ENCODE measurements at places on chromosomes 16 and 17. TPM values are rescaled to one million over a fixed set of nuclear protein-coding genes. Genes with fewer than 3 reads are reported as not detected.

DNA sequence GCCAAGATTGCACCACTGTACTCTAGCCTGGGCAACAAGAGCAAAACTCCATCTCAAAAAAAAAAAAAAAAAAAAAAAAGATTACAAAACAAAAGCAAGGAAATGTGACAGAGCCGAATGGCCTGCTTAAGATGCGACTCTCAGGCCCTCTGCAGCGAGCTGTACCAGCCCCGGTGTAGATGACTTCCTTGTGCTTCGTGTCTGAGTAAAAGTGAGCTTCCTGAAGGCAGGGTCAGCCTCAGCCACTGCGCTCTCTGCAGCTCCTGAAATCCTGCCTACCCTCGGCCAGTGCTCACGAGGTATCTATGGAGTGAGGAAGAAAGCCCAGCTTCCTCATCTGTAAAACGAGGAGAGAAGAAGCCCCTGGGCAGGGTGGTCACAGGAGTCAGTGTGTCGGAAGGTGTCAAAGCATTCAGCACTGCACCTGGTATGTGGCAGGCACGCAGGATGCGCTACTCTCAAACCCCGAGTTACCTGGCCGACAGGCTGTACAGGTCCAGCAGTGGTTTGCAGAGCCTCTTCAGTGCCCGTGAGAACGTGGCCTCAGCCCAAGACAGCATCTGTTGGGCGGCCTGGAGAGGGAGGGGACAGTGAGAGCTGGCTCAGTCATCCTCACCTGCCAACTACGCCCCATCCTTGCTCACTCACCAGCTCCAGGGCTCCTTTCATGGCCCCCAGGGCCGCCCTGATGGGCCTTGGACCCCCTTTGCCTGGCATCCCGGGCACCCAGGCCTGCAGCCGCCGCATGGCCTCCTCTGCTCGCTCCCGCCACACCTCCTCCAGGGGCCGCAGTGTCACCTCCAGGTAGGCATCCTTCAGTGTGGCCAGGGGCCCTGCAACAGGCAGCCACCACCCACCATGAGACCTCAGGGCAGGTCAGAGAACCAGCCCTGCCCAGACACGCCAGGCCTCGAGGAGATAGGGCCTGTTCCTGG is 44.6 kb downstream of the RMI2 start:
- no peak for DNase-seq

Gene ALOX12
- total RNA-seq: not detected

GRCh38 chr17:14950686-14951085 is 314.4 kb downstream of the PMP22 start:
- no peak for DNase-seq

- no peak for DNase-seq
Measured at GRCh38 chr17:27569884-27570577, 61.0 kb upstream of the LGALS9 start.

GRCh38 chr16:9580025-9580424 is 488.6 kb downstream of the HAPSTR1 start:
- no peak for DNase-seq

Gene CCDC78
- 8.0 TPM for total RNA-seq

GRCh38 chr17:72822358-72823023 is 270.0 kb downstream of the SLC39A11 start:
- DNase-seq: no peak

DNA sequence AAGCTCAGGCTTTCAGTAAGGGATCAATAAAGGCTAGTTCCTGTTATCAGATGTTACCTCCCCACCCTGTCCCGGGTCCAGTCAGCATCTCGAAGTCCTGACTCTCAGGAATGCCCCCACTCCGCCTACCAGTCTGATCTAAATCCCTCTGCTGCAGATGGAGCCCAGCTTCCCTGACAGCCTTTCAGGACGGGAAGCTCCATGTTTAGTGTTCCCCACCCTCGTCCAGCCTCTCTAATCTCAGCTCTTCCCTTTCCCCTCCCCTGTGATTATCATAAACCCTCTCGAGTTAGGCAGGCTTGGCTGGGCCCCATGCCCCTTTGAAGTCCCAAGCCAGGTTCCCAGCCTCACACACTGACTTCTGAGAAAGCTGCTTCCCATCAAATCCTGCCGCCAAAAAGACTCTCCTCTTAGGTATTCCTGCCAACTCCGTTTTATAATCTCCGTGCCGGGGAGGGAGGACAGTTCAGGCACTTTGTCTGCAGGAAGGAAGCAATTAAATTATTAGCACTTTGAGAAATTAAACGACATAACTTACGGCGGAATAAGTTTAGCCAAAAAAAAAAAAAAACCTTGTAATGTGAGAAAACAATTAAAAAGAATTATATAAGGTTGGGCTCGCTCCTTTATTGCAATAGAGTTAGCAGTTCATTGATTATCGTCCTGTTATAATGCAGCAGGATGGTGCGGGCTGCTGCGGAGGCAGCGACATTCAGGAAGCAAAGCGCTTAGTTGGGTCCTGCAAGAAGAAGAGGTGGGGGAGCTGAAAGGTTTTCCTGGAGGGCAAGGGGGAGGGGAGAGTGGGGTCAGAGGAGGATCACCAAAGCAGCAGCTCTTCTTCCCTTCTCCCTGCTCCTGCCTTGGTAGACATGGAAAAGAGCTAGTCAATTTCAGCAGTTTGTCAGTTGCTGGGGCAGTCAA is 16.8 kb upstream of the ETV4 start:
- no peak for DNase-seq
